ENCODE measurements at places on chromosomes 7 and 10.

- DNase-seq, result no peak
Observed at GRCh38 chr10:124092250-124092859, 1.0 kb downstream of the CHST15 start.

GRCh38 chr10:24988831-24989640, 26.9 kb downstream of the ENKUR start:
- DNase-seq, result no peak

DNA sequence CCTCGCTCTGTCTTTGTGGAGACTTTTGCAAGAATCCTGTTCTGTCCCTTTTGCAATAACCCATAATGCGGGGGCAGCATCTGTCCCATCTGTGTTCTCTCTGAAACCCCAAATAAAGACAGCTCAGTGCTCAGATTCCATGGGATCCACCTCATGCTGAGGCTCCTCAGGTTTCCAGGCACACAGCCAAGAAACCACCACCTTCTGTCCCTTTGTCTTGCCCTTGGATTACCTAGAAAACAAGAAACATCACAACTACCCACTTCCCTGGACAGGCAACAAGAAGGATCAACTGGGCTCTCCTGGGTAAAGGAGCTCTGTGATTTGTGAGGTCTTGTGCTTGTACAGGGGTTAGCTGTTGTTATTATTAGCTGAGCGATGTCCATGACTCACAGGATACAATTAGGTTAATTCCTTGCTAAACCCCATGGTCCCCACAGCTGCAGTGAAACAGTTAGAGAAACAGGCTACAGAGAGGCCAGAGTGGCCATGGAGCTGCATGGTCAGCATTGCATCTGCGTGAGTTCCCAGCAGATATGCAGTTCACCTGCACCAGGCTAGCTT, 50.2 kb downstream of the CXCL12 start:
- no peak for DNase-seq

GRCh38 chr7:109751241-109751640, 1181.6 kb downstream of the DNAJB9 start:
- no peak for DNase-seq

GRCh38 chr10:106242301-106242700, 922.2 kb downstream of the SORCS1 start:
- DNase-seq, result no peak

GRCh38 chr10:10367264-10367663, 650.4 kb upstream of the CELF2 start:
- DNase-seq, result no peak

DNA sequence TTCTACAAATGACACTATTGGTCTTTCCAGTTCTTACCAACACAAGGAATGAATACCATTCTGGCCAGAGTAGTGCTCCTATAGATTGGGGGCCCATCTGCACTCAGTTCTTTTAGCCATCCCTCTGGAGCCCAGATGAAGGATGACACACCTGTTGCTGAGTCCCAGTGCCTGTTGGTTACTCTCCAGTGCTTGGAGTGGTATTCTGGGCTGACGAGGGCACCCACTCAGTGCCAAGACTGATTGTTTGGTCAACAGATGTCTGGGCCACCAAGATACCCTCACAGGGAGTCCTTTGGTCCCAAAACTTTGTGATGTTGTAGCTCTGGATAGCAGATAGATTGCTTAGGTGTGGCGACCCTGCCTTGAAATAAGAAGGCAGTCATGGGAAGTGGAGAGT, 23.7 kb upstream of the ITGA8 start:
- DNase-seq, result no peak

GRCh38 chr10:48805411-48805810, 120.7 kb downstream of the WDFY4 start:
- DNase-seq, result no peak

GRCh38 chr7:30327813-30328212, 43.4 kb downstream of the ZNRF2 start:
- no peak for DNase-seq

- no peak for DNase-seq
Observed at GRCh38 chr10:62543571-62544355, 169.6 kb downstream of the ZNF365 start.

Measured in amniotic stem cell (primary cell).